ENCODE measurements at places on chromosomes 6 and 20.

DNA sequence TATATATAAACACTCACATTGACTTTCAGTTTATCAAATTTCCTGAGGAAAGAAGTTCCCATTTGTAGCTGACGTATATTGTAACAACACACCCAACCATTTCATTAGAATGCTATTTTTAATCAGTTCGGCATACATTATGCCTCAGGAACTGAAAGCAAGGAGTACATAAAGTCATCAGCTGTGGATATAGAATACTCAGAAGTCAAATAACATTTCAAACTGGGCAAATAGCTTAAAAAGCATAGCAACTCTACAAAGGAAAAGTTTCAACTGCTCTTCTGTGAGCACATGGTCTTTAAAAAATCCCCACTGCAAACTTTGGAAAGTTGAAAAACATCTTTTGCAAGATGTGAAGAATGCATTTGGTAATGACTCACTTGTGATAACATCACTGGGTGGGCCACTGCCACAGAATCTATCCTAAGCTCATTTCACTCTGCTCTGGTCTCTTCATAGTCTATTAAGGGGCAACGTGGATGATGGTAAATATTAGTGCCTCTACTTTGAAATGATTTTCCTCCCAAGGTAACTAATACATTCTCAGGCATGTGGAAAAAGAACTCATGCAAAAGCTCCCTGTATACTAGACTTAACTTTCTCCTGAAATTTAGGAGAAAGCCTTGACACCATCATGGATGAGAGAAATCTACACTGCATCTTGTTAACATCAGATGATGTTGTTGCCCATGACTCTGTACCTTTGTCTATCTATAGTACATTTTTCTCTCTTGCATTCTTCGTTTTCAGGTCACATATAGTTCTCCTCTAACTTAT lies 49.2 kb downstream of the FYN start:
- no peaks in the 10 kb centered on the region for H3K36me3 ChIP-seq
- H3K4me3 ChIP-seq = no peak overlapping the region
- no peak for DNase-seq
- no peaks in the 10 kb centered on the region for H3K27me3 ChIP-seq
- H3K27ac ChIP-seq = peak overlapping the region; percentile 71
- peaks cover 22% of the 10 kb centered on the region for H3K4me1 ChIP-seq

- H3K27ac ChIP-seq = peak overlapping the region; percentile 63
- H3K4me1 ChIP-seq = peaks cover 24% of the 10 kb centered on the region
- no peaks in the 10 kb centered on the region for H3K36me3 ChIP-seq
- no peaks in the 10 kb centered on the region for H3K27me3 ChIP-seq
Measured at GRCh38 chr20:3739054-3739925, 6.8 kb downstream of the HSPA12B start.

- H3K27me3 ChIP-seq = peaks cover 56% of the 10 kb centered on the region
- no peak overlapping the region for H3K4me3 ChIP-seq
- H3K36me3 ChIP-seq = no peaks in the 10 kb centered on the region
- no peak for DNase-seq
Measured at GRCh38 chr20:63037669-63038268, 31.0 kb upstream of the BHLHE23 start.

DNA sequence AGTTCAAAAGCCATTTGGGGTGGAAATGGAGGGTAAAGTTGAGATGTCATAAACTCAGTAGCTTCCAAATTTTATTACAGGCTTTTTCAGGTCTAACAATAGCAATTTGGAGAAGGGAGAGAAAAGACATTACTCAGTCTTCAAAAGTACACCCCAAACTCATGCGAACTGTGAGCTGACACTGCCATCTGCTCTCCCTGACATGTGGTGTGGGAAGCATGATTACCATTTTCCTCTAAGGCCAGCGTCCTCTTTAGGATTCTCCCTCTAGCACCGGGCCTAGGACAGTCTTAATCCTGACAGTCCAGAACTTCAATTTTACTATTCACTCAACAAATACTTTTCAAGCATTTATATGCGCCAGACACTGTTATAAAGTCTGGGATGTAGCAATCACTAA lies 536.0 kb upstream of the JARID2 start:
- H3K36me3 ChIP-seq = no peaks in the 10 kb centered on the region
- H3K27me3 ChIP-seq = no peaks in the 10 kb centered on the region
- H3K27ac ChIP-seq = no peak overlapping the region
- peaks cover 7% of the 10 kb centered on the region for H3K4me1 ChIP-seq

GRCh38 chr6:16511723-16512489 lies 249.4 kb downstream of the ATXN1 start:
- no peak for DNase-seq
- H3K36me3 ChIP-seq = peaks cover 3% of the 10 kb centered on the region
- H3K27me3 ChIP-seq = no peaks in the 10 kb centered on the region
- no peak overlapping the region for H3K4me3 ChIP-seq

DNA sequence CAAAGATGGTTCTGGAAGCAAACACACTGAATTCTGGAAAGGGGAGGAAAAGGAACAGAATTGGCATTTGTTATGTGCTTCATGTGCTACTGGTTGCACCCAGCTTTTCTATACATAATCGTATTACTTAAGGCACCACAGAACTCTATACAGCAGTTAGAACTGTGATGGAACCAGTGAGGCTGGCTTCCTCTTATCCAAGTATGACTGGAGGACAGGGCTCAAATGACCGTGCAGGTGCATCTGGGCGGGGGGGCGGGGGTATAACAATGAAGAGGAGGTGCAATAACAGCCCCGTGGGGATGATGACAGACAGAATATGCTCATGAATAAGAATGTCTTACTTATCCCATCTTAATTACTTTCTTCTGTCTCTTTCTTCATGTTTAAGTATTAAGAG lies 144.2 kb downstream of the BTBD9 start:
- no peaks in the 10 kb centered on the region for H3K27me3 ChIP-seq
- H3K4me3 ChIP-seq = no peak overlapping the region

- H3K4me1 ChIP-seq = peaks cover 5% of the 10 kb centered on the region
- H3K27me3 ChIP-seq = no peaks in the 10 kb centered on the region
- H3K4me3 ChIP-seq = peak overlapping the region; percentile 44
- H3K27ac ChIP-seq = peak overlapping the region; percentile 47
Measured at GRCh38 chr6:13273931-13274706, 54.2 kb downstream of the TBC1D7 start.

All from upper lobe of right lung (tissue), 1 donor.